ENCODE measurements at places on chromosomes 7 and 10. TPM values are rescaled to one million over a fixed set of nuclear protein-coding genes. Genes with fewer than 3 reads are reported as not detected.

FFAR4 gene
- 4.9 TPM for total RNA-seq

ZNF12 gene
- total RNA-seq = 25.0 TPM

TDRD1 gene
- 0.14 TPM for total RNA-seq

SPACDR gene
- 1.8 TPM for total RNA-seq

CPA2 gene
- total RNA-seq = not detected

CTAGE8 gene
- total RNA-seq = 4.9 TPM

HOXA11 gene
- total RNA-seq = not detected

FAM13C gene
- total RNA-seq = 11.8 TPM

SFXN4 gene
- 20.8 TPM for total RNA-seq

- no peak overlapping the region for H3K27ac ChIP-seq
- no peaks in the 10 kb centered on the region for H3K4me1 ChIP-seq
- DNase-seq = no peak
- H3K27me3 ChIP-seq = no peaks in the 10 kb centered on the region
- H3K4me3 ChIP-seq = no peak overlapping the region
These were observed 71.7 kb downstream of the MTURN start for GRCh38 chr7:30206491-30206890.

DNA sequence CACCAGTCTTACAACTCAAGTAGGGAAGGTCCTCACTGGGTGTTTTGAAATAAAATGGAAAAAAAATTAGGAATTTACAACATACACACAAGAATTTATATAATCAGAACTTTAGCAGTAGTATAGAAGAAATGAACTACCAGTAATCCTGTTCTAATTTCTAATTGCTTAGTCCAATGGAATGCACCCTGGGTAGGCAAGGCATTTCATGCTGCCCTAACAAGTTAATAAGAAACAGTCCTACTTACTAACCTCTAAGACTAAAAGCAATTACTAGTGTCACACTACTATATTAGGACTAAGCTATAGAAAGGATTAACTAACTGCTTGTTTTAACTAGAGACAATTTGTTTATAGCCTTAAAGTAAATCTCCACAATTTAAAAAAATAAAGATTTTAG, 158.1 kb downstream of the BTAF1 start:
- H3K27me3 ChIP-seq = no peaks in the 10 kb centered on the region
- DNase-seq = no peak
- no peak overlapping the region for H3K27ac ChIP-seq
- peaks cover 26% of the 10 kb centered on the region for H3K36me3 ChIP-seq

DNA sequence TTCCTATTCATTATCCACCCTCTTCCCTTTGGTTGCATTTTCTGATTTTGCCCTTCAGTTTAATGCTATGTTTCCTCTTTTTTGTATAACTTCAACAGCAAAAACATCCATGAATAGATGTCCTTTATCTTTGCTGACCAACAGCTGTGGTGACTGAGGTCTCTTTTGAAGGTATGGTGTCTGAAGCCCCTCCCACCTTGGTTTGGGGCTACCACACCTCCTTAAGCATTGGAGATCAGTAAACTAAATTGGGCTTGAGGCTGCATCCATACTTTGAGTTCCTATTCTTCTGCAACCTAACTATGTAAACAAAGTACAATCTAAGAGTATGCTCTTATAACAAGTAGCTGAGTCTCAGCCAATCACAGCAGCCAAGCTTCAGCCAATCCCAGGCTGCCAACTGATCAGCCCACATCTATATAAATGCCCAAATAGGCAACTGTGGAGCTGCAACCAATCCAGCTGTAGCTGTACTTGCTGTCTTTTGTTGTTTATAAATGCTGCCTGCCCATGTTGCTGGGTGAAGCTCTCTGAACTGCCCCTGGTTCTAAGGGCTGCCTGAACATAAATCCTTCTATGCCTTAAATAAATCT, 69.4 kb upstream of the PDLIM1 start:
- no peak for DNase-seq
- peaks cover 7% of the 10 kb centered on the region for H3K4me1 ChIP-seq
- no peak overlapping the region for H3K4me3 ChIP-seq

- no peaks in the 10 kb centered on the region for H3K4me1 ChIP-seq
- no peak overlapping the region for H3K27ac ChIP-seq
- H3K36me3 ChIP-seq = no peaks in the 10 kb centered on the region
- H3K27me3 ChIP-seq = no peaks in the 10 kb centered on the region
- no peak for DNase-seq
These were observed 249.0 kb downstream of the C7orf25 start for GRCh38 chr7:42662862-42663261.

- H3K4me3 ChIP-seq = no peak overlapping the region
- no peaks in the 10 kb centered on the region for H3K36me3 ChIP-seq
- H3K27ac ChIP-seq = no peak overlapping the region
- H3K4me1 ChIP-seq = no peaks in the 10 kb centered on the region
These were observed 166.4 kb downstream of the MLLT10 start for GRCh38 chr10:21700474-21700873.

- no peak for DNase-seq
- peak overlapping the region; percentile 52 for H3K4me3 ChIP-seq
- H3K4me1 ChIP-seq = peaks cover 3% of the 10 kb centered on the region
These were observed 1.1 kb downstream of the GRB10 start for GRCh38 chr7:50781381-50782293.

DNA sequence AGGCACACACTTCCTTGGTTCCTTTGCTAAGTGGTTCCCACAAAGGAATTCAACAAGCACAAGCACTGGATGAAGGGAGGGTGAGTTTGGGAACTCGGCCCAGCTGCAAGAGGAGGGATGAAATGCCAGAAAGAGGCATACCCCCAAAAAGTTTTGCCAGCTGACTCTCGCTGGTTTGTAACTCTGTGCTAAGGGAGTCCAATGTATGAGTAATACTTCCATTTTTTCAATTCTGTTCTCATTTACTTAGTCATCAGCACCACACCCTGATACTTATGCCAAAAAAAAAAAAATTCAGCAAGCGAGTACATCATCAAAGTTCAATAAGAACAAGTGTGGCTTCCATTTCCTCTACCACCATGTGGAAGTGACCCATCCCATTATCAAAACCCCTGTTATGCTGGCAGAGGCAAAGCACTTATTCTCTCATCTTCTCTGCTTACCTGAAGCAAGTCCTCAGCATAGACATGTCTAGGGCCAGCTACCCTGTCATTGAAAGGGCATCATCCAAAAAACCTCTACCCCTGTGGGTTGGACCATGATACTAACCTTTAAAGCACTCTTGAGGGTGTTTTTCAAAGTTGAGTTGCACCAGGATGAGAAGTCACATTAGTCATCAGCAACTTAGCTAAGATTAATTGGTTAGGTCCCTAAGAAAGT, 6.9 kb upstream of the HYCC1 start:
- DNase-seq = no peak
- H3K36me3 ChIP-seq = no peaks in the 10 kb centered on the region
- H3K4me1 ChIP-seq = peaks cover 8% of the 10 kb centered on the region
- peak overlapping the region; percentile 14 for H3K27ac ChIP-seq
- H3K27me3 ChIP-seq = no peaks in the 10 kb centered on the region

DNA sequence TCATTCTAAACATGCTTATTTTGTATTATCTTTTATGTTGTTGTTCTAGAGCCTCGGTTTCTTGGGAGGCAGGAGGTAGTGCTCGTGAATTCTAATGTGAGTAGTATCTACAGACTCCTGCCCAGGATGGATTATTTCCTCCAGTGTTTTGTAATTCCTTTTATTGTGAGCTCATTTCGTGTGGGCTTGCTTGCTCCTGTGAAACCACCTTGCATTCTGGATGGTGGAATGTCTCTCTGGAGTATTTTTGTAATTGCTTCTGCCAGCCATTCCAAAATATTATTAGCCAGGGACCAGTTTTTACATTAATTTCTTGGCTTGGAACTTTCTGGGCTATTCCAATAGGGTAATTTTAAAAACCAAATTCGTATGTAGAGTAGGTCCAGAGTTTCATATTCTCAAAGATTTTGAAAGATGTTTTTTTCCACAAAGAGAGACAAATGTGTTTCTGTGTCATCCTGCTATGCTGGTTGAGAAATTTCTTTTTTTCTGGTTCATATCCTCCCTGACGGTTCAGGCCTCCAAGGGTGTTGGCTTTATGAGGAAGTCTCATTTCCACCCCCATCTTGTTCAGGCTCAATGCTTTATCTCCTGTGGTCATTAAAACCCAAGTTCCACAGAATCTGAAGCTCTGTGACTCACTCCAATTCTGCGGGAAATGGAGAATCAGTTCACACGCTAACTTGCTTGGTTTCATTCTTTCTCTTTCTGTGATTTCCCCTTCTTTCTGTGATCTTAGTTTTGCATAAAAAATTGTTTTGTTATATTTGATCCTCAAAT, 41.7 kb upstream of the CALD1 start:
- H3K4me3 ChIP-seq = no peak overlapping the region
- peaks cover 6% of the 10 kb centered on the region for H3K4me1 ChIP-seq
- no peak for DNase-seq

DNA sequence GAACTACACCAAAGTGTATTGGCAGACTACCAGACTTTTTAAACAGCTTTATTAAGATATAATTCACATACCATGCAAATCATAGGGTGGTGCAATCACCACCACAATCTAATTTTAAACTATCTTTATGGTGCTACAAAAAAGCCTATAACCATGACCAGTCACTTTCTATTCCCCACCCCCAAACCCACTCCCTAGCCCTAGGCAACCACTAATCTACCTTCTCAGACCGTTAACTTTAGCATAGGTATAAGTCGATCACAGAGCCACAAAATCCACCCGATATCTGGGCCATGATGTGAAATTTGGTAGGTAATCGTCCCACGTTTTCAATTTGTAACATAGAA, 536 bp upstream of the POM121 start:
- H3K27me3 ChIP-seq = no peaks in the 10 kb centered on the region
- peaks cover 12% of the 10 kb centered on the region for H3K4me1 ChIP-seq
- H3K36me3 ChIP-seq = peaks cover 27% of the 10 kb centered on the region
- DNase-seq = no peak
- H3K4me3 ChIP-seq = peak overlapping the region; percentile 90

DNA sequence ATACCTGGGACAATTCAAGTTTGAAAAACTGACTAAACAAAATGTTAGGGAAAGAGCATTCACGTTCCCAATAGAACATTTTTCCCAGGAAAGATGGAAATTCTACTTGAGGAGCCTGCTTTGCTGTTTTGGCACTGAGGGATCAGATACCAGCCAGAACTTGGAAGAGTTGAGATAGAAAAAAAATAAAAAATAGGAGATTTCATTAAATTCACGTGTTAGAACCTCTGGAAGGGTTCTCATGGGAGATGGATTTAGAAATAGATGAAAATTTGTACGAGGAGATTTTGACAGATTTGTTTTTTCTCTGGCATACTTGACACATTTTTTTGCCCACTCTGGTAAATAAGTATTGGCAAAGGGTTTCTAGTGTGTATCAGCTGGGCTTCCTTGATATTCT, 63.7 kb downstream of the CELF2 start:
- H3K27ac ChIP-seq = no peak overlapping the region
- no peak for DNase-seq
- H3K4me3 ChIP-seq = no peak overlapping the region

Data from upper lobe of right lung (tissue), 1 donor.